Thymus (tissue), 14 donors: ENCODE measurements at places on chromosomes 3 and 15.

DNA sequence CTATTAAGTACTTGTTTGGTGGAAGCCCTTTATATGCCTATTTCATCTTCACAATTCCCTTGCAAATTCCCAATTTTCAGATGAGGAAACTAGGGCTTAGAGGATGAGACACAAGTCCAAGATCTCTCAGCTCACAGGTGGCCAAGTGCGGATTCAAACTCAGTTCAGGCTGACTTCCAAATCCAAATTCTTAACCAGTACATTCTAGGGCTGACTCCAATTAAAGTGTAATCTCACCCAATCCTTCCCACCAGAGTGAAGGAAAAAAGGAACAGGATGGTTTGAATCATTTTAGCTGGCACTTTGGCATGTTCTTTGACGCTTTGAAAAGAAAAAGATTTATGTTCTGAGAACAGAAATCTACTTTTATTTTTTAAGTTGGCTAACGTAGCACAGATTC, 12.7 kb downstream of the ARHGEF3 start:
- DNase-seq = no peak

GRCh38 chr3:52477796-52478095, 17.4 kb upstream of the STAB1 start:
- no peak for DNase-seq

GRCh38 chr3:65593780-65594752, 444.7 kb downstream of the MAGI1 start:
- DNase-seq = no peak

DNA sequence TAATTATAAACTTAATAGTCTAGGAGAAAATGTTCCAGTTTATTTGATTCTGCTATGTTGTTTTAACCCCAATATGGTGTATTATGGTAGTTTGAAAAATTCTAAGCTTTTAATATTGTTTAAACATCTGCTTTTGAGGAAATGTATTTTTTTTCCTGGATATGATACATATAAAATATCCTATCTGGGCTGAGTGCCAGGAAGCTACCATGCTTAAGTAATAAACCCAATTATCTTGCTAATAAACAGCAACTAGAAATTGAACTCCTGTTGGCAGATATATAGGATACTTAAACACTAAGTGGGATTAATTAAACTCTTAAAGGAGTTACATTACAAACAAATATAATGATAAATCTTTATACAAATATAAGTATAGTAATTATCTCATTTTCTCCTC, 293.7 kb upstream of the GRM7 start:
- no peak for DNase-seq

- no peak for DNase-seq
Measured at GRCh38 chr15:101069654-101069973, 150.5 kb downstream of the LRRK1 start.

- peak; percentile 32 for DNase-seq
Measured at GRCh38 chr3:169954142-169954756, 12.4 kb upstream of the SEC62 start.

GRCh38 chr3:132675408-132675807, 15.3 kb downstream of the UBA5 start:
- no peak for DNase-seq

- no peak for DNase-seq
Measured at GRCh38 chr3:148211725-148212124, 486.0 kb upstream of the AGTR1 start.

DNA sequence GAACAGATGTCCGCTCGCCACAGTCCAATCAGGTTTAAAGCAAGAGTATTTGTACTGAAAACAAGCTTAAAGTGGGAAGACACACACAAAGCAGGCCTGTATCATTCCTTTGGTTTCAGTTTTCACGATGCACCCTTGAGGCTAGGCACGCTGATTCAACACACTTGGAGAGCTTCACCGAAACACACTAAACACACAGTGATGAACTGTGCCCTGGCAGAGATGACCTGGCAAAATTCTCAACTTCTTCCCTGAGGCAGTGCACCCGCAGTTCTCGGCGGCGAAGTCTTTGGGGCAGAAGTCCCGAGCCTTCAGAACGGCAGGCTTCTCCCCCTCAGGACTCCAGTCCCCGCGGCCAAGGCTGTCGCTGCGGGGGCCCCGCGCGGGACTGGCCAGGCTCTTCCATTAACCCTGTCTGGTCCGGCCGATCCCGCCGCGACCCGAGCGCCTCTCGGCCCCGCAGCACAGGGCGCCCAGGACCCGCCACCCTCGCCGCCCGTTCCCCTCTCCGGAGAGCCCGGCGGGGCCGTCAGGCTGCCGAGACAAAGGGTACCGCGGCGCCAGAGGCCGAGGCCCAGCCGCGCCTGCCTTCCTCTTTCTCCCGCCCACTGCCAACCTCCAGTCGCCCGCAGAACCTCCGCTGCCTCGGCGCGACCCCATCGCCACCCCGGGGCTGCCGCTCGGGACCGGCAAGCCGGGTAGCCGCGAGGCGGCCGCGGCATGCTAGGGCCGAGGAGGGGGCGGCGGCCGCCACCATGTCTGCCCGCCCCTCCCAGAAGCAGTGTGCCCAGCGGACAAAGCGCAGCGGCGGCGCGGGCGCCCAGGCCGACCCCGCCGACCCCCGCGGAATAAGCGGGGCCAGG, 792 bp downstream of the GABPB1 start:
- DNase-seq = peak; percentile 54

GRCh38 chr15:91710080-91710698, 143.3 kb upstream of the SLCO3A1 start:
- no peak for DNase-seq

DNA sequence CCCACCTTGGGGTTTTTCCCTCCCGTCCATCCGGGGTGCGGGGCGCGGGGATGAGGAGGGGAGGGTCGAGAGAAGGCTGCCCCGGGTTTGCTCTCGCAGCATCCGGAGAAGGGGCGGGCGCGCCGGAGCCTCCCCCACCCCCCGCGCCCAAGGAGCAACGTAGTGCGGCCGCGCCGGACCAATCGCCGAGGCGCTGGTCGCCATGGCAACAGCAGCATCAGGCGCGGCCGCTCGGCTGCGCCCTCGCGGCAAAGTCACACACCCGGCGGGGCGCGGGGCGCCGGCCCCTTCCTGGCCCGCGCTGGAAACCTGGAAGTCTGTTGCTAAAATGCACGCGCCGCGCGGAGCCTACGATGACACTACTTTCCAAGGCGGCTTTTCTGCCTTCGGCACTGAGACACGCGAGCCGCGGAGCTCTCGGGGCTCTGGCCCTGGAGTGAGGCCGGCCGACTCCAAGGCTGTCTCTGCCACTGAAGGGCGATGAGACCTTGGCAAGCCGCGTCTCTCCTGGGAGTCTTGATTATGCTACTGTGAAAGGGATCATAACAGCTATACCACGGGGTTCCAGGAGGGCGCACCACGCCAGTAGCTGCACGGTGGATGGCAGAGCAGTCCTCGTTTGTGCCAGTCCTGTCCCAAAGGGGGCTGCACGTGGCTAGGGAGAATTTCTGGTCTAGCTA, at the start of gene IQSEC1:
Gene IQSEC1 (minus strand): TSS at position 104 of the 680 bp plus-strand sequence. CDS start 415 bp downstream, outside the sequence.
- DNase-seq = peak; percentile 57

GRCh38 chr3:142651711-142652110, 55.5 kb downstream of the PLS1 start:
- no peak for DNase-seq

DNA sequence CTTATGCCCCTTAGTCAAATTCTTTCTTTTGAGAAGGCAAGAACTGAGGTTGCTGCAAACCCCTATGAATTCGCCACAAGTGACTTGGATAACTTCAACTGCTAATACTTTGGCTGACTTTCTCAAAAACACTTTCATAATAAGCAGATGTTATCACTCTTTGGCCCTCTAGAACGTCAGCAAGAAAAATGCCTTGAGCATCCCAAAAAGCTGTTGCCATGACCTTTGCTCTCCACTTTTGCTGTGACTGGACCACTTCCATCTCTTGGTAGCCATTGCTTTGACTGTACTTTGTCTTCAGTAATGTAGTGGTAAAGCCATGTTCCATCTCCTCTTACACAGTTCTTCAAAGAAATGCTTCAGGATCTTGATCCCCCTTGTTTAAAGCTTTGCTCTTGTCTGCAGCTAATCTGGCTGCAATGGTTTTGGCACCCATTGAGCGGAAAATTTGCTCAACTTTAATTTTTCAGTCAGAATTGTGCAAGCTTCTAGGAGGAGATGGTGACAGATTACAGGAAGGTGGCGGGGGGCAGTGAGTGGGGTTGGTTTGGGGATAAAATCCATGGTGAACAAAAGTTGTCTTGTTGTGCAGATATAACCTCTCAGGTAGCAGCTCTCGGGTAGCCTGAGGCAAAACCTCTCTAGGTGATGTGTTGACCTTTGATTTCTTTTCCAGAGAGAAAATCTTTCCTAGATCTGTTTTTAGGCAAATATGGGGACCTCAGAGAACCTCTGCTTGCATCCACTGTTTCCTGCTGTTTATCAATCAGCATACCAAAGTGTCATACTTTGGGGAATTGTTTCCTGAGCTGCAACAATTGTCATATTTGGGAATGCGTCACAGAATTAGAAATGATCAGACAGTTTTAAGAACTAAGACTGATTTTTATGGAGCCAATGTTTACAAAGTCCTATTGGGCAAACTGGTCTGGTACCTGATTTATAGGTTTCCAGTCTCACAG, 83.6 kb downstream of the CCR1 start:
- DNase-seq = no peak

- no peak for DNase-seq
Measured at GRCh38 chr15:95541301-95541700, 789.2 kb upstream of the NR2F2 start.

- DNase-seq = no peak
Measured at GRCh38 chr15:87761736-87762509, 494.6 kb downstream of the NTRK3 start.

- no peak for DNase-seq
Measured at GRCh38 chr3:27127879-27128278, 241.3 kb downstream of the NEK10 start.

GRCh38 chr3:80472961-80473360, 705.2 kb upstream of the ROBO1 start:
- no peak for DNase-seq

DNA sequence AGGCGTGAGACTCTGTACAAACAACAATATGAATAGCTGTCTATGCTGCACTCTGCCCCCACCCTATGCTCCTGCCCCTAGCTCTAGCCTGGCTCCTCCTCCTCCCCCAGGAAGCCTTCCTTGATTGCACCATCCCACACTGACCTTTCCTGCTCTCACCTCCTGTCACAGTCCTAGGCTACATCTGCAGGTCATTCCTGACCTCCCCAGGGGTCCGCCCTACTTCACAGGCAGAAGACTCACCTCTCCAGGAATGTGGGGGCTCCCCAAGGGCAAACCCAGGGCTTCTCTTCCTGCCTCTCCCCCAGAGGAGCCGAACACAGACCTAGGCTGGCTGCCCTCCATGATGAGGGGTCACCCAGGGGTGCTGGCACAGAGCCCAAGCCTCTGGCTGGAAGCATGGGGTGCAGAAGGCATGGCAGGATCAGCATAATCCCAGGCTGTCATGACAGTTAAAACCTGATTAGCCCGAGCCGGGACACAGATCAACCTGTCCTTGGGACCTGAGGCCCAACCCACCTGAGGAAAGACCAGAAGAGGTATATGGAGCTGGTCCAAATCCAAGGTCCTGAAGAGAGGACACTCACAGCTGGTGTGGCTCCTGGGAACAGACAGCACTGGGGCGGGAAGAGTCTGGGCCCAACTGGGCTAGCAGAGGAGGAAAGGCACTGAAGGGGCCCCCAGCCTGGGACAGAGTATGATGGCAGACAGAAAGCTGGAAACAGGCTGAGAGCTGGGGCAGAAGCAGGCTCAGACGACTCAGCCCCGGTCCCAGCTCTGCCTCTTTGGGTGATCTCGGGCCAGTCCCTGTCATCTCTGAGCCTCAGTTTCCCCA, 5.9 kb downstream of the SEMA7A start:
- DNase-seq = no peak

- no peak for DNase-seq
Measured at GRCh38 chr3:188542196-188542595, 388.2 kb downstream of the LPP start.

- no peak for DNase-seq
Measured at GRCh38 chr15:50624616-50625168, 61.9 kb downstream of the TRPM7 start.

DNA sequence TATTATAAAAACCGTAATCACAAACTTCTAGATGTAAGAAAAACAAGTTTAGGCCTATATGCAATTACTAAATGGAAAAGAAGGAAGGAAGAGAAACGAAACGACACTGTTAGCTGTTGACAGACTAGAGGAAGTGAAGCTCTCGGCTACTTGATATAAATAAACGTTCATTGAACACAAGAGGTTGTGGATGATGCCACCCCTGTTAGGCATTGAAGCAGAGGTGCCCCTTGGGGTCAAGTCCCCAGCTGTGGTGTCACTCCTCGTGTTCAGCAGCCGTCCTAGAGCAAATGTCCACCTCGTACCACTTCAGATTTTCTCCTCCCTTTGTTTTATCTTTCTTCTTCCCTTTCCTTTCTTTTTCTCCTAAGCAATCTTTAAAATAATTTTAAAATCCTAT, 146.5 kb upstream of the UBE2E1 start:
- no peak for DNase-seq

GRCh38 chr3:141864281-141864970, 12.0 kb upstream of the ATP1B3 start:
- no peak for DNase-seq

- DNase-seq = no peak
Measured at GRCh38 chr3:137332297-137332696, 374.5 kb downstream of the IL20RB start.

DNA sequence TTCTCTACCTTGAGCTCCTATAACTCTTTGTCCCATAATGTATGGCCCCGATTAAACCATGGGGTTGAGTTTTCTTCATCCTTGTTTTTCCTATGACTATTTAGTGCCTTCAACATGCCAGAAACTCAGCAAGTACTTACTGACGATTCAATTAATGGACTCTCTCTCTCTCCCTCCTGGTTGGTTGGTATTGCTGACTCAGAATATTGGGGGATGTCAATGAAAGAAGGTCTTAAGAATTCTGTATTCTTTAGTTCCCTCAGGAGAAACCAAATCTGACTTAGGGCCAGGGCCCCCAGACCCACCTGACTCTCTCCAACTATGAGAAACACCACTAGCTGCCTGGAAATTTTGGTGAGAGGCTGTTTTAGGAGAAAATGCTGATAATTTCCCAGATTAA, 40.8 kb downstream of the TM4SF4 start:
- DNase-seq = no peak

DNA sequence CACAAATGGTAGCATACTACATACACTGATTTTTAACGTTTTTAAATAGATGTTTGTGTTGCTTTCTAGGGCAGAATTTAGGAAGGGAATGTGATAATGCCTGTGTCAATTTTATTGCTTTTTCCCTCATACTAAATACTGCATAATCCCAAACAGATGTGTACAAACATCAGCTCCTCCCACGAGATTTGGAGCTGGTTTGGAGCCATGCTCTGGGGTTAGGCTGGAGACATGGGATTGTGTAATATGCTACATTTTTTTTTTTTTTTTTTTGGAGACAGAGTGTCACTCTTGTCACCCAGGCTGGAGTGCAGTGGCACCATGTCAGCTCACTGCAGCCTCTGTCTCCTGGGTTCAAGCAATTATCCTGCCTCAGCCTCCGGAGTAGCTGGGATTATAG, 80.1 kb downstream of the EBLN2 start:
- no peak for DNase-seq

DNA sequence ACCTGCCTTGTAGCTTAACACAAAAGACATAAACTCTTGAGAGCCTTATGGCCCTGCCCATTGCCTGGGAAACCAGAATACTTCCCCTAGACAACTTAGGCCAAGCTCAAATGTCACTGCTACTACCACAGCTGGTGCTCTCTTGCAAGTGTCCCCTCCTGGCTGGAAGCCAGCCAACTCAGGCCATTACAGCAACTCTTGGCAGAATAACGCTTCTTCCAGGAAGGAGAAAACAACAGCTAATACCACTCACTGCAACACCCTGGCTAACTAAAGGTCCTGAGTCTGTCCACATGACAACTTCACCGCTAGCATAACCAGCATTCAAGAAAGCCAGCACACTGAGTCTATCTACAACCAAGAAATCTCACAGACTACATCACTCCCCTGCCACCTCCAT, 5.1 kb upstream of the B4GALT4 start:
- no peak for DNase-seq
